Stimulated activated CD8-positive, alpha-beta memory T cell treated with anti-CD3 and anti-CD28 coated beads, Interleukin-4, amount 100 ng/mL, for 4 hours (primary cell): ENCODE measurements at places on chromosomes 3 and 15.

DNA sequence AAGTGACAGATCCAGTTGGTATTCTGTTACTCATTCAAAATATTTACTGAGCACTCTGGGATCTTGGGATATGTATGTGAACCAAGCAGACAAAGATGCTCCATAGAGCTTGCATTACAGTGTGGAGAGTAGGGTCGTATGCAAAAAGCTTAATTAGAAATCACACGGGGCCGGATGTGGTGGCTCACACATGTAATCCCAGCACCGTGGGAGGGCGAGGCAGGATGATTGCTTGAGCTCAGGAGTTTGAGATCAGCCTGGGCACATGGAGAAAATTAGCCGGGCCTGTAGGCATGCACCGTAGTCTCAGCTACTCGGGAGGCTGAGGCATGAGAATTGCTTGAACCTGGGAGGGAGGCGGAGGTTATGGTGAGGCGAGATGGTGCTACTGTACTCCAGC lies 68.7 kb upstream of the MB21D2 start:
- DNase-seq = no peak

GRCh38 chr3:186901135-186901734 lies 29.1 kb upstream of the ST6GAL1 start:
- no peak for DNase-seq

GRCh38 chr3:169668072-169668956 lies 4.8 kb upstream of the MECOM start:
- DNase-seq = no peak

- DNase-seq = no peak
Observed at GRCh38 chr15:74869726-74870407, 3.3 kb downstream of the SCAMP2 start.

- DNase-seq = no peak
Observed at GRCh38 chr3:8851703-8852102, 82.3 kb upstream of the OXTR start.
